ENCODE measurements at places on chromosomes 11 and 22.

GRCh38 chr11:119144825-119145486, 3.9 kb upstream of the ABCG4 start:
- DNase-seq = no peak

GRCh38 chr11:102610200-102610599, 14.9 kb downstream of the MMP20 start:
- no peak for DNase-seq

- no peak for DNase-seq
Measured at GRCh38 chr22:44793506-44794172, 41.3 kb downstream of the ARHGAP8 start.

DNA sequence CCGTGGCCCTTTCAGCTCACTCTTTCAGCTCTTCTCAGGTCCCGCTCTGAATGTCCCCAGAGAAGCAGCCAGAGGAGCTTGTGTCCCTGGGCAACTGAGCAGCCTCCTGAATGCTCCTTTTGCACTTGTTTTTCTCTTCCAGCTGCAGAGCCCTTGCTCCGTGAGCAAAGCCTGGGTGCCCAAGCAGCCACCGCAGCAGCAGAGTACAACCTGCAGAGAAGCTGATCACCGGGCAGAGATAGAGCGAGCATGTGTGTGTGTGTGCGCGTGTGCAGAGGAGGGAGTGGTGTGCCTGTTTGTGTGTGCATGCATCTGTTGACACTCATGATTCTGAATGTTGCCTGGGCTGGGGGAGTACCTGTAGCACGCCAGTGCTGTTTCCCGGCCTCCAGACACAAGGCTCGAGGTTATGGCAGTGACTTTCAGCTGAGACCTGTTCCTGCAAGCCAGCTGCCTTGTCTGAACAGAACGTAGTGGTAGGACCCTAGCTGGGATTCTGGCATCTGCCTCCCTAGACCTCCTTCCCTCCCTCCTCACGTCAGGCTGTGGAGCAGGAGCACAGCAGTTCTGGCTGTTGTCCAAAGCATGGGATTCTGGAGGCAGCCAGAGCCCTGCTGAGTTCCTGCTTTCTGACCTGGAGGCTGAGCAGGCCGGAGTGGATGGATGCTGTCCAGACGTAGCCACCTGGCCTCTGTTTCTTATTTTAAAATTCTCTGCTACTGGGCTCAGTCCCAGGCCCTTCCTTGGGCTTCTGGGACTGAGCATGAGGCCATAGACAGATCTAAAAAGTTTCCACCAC, 4.5 kb upstream of the MAPK8IP1 start:
- no peak for DNase-seq

- DNase-seq = no peak
Measured at GRCh38 chr22:31631436-31631835, 30.6 kb downstream of the PISD start.

GRCh38 chr22:21028277-21029251, 3.8 kb downstream of the SLC7A4 start:
- no peak for DNase-seq

- no peak for DNase-seq
Measured at GRCh38 chr11:13074714-13075464, 65.8 kb downstream of the RASSF10 start.

- DNase-seq = no peak
Measured at GRCh38 chr11:103904324-103904667, 132.1 kb upstream of the DDI1 start.

DNA sequence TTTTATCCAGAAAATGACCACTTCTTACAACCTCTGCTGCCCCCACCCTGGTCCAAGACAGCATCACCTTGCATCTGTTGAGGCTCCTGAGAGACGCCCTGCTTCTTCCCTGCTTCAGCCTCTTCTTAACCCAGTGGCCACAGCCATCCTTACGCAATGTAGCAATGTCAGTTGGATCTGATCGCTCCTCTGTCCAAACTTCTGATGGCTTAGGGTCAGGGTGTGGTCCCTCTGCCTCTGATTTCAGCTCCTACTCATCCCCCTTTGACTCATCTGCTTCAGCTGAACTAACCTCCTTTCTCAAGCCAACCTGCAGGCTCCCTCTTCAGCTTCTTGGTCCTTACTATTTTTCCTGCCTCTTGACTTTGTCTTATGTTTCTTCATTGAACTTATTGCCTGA, 280.8 kb downstream of the KIRREL3 start:
- DNase-seq = no peak

DNA sequence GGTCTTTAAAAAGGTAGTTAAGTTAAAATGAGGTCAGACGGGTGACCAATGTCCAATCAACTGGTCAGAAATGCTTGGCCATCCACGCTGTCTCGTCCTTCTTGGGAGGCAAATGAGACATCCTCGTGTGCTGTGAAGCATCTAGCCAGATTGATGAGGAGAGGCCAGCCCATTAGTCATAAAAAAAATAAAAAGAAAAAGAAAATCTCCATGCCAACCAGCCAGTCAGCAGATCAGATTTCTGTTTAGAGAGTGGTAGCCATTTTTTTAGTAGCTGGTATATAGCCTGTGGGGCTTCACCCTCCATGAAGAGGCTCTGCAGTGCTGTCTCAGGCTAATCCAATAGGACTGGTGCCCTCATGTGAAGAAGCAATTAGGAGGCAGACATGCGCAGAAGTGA, 343.1 kb upstream of the SYN3 start:
- no peak for DNase-seq

GRCh38 chr11:70551351-70552166, 153.2 kb downstream of the CTTN start:
- DNase-seq = no peak

GRCh38 chr11:75273411-75274391, 33.1 kb downstream of the TPBGL start:
- DNase-seq = no peak

DNA sequence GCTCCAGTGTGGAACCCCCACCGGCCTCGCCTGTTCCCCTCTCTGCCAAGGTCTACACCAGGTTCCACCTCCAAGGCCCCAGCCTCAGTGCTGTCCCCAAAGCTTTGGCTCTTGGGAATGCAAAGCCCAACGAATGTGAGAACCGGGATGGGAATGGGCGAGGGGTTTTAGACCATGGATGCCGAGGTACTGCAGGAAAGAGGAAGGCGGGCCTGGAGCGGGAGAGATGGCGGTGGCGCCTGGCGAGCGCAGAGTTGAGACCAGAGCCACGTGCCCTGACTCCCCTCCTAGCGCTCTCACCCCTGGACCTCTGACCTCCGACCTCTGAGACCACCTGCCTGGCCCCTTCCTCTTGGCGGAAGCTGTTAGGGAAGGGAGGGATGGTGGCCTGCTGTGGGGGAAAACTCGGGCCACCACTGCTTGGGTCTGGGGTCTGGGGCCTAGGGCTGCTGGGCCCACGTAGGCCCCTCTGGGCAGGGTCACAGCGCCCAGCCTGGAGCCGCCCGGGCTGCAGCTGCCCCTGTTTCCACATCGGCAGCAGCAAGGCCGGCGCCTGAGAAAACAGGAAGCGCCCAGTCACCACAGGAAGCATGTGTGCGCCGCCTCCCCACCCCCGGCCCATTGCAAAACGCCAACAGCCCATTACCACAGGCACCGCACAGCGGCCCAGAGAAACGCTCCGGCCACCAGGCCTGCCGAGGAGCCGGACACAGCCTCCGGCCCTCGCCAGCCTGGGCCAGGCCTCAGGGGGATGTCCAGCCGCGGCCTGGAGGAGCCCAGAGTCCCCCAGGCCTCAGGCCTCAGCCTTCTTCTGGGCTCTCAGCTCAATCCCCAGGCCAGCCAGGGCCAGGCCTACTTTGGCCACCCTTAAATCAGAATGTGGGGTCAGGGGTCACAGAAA, 13.8 kb upstream of the SLC39A13 start:
- DNase-seq = no peak

DNA sequence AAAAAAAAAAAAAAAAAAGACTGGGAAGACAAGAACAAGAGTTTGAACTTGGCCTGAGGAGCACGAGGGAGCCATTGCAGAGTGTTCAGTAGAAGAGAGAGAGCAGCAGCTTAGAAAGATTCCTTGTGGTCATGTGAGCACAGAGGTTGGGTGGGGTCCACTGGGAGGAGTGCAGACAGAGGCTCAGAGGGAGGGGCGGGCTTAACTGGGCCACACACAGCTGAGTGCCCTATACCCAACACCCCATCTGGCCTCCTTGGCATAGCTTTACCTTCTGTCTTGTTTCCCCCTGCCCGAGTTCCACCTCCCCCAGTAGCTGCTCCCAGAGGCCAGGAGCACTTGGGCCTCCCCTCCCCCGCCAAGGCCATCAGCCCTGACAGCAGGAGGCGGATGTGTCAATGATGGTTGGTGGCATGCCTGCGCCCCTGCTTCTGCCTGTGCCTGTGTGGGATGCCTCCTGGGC, 12.1 kb downstream of the C11orf86 start:
- DNase-seq = no peak

DNA sequence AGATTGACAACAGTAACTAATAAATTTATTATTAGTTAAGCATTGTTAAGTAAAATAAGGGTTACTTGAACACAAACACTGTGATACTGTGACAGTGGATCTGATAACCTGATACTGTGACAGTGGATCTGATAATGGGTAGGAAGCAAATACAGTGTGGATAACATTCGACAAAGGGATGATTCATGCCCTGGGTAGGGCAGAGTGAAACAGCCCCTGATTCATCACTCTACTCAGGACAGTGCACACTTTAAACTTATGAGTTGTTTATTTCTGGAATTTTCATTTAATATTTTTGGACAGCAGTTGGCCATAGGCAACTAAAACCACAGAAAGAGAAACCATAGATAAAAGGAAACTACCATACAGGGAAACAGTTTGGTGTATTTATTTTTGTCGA, 60.8 kb upstream of the CTSC start:
- no peak for DNase-seq

- DNase-seq = no peak
Measured at GRCh38 chr11:117933475-117933874, 4.3 kb upstream of the TMPRSS13 start.

DNA sequence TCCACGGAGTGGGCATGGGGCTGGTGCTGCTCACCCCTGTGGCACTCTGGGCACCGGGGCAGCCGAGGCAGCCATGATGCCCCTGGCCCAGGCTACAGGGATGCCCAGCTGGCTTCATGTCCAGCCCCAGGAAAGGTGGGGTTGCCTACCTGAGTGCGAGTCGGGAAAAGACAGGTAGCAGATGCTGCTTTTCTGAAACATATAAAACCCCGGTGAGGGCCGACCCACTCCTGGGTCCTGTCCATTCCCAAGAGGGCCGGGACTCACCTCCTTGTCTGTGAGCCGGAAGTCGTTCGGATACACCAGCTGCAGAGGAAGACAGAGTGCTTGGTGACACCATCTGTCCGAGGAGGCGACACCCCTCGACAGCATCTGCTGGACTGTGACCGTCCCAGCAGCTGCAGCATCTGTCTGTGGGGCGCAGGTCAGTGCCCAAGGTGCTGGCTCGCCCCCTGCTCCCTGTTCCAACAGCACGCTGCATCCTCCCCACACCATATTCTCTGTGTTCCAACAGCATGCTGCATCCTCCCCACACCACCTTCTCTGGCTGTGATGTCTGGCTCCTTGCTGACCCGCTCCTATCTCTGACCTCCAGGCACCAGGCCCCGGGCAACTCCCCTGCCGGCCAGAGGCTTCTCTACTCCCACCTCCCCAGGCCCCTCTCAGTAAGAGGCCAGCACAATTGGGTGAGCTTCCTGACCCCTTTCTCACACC, 8.0 kb downstream of the DENND6B start:
- DNase-seq = no peak

DNA sequence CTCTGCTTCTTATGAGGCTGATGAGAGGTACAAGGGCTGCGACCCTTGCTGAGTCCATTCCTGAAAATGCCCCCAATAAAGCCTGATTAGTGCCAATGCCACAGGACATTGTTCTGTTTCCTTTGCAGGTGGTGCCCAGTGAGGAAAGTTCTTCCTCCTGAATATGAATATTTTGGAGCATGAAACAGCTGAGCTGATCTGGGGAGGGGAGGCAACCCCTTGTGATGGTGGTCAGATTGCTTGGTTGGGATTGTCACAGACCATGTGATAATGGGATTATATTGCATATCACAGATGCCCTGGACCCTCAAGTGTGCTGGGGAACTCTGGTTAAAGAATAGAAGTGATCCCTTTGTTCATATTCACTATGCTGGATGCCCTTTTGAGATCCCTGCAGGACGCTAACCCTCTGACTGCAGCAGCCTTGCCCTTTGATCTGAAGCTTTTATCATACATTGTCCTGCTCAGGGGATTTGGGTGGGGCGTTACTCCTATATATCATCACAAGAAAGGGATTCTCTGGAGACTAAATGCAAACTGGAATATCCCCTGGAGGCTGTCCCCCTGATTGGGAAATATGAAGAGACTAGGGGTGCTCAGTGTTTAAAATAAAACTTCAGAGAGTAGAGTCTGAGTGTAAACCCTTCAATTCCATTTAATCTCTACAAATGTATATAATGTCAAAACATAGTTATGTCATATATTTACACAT, 76.9 kb upstream of the TOP3B start:
- DNase-seq = no peak

DNA sequence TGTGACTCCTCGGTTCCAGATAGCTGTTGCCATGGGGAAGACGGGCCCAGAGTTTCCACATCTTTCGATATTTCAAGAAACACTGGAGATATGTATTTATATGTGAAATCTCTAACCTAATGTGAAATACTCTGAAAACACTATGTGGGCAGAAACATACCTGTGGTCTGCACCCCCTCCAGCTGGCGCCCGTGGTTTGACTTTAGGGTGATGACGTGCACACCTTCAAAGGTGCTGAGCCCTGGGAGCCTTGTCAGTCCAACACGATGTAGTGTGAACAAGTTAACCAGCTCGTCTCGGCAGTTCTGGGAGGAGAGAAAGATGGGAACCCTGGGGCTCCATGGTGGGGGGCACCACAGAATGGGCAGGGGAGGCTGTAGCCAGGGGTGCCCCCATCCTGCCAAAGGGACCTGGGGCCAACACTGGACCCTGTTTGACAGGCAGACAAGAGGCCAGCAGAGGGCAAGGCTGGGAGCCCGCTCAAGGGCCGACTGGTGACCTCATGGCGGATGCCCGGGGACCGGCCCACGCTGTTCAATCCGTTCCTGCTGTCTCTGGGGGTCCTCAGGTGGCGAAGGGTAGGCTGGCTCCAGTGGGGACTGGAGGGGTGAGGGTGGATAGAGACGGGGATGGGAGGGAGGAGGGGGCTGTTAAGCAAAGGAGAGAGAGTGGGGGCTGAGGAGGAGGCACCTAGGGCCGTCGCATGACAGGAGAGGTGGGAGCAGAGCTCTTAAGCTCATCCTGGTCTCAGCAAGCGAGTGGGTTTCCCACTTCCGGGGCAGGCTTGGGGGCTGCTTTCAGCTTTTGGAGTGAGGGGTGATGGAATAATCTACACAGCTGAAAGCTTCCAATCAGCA, 43.8 kb downstream of the TRIOBP start:
- DNase-seq = no peak

DNA sequence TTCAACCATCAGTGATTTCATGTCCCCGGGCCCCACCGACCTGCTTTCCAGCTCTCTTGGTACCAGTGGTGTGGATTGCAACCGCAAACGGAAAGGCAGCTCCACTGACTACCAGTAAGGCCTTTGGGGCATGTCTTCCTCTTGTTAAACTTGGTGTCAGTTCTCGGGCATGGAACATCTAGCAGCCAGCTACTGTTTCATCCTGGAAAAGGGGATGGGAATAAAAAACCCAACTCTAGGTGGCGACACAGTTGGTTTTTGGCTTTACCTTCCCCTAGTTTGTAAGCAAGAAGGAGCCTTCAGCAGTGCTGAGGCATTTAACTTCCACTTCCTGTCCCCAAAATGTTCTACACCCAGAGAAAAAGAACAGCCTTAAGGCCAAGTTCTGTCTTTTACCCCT, 76.7 kb downstream of the BMAL1 start:
- no peak for DNase-seq

- DNase-seq = no peak
Measured at GRCh38 chr11:121334973-121335710, 42.6 kb downstream of the SC5D start.

Data from NCI-H1436 treated with DMSO at 0.1 percent for 48 hours (cell line).